CD14-positive monocyte (primary cell): ENCODE measurements at places on chromosomes 3 and 15. TPM values are rescaled to one million over a fixed set of nuclear protein-coding genes. Genes with fewer than 3 reads are reported as not detected.

DNA sequence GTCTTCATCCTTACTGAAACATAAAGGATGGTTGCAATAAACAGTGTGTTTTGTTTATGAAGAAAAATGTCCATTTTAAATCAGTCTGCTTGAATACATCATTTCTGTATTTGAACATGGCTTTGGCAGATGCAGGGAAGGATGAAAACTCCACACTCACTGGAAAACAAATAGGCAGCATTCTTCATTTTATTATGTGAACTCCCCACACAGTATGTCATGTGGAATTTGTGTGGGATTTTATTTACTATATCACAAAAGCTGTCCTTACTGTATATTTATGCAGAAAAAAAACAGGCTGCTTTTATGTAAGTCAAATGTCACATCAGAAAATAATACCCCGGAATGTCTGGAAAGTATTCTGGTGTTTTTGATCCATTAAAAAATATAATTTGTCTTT is 44.1 kb upstream of the TJP1 start:
- no peak for DNase-seq
- no peak overlapping the region for H3K27ac ChIP-seq
- H3K36me3 ChIP-seq: no peaks in the 10 kb centered on the region
- no peak overlapping the region for H3K4me3 ChIP-seq
- no peaks in the 10 kb centered on the region for H3K4me1 ChIP-seq

GRCh38 chr3:53250453-53250852 is 5.4 kb downstream of the TKT start:
- DNase-seq: no peak
- no peaks in the 10 kb centered on the region for H3K27me3 ChIP-seq
- H3K27ac ChIP-seq: peak overlapping the region; percentile 94
- peaks cover 86% of the 10 kb centered on the region for H3K4me1 ChIP-seq

GRCh38 chr3:37691213-37691830 is 170.4 kb upstream of the CTDSPL start:
- H3K36me3 ChIP-seq: no peaks in the 10 kb centered on the region
- no peaks in the 10 kb centered on the region for H3K27me3 ChIP-seq
- H3K4me3 ChIP-seq: no peak overlapping the region
- DNase-seq: no peak
- H3K4me1 ChIP-seq: peaks cover 7% of the 10 kb centered on the region
- no peak overlapping the region for H3K27ac ChIP-seq

DNA sequence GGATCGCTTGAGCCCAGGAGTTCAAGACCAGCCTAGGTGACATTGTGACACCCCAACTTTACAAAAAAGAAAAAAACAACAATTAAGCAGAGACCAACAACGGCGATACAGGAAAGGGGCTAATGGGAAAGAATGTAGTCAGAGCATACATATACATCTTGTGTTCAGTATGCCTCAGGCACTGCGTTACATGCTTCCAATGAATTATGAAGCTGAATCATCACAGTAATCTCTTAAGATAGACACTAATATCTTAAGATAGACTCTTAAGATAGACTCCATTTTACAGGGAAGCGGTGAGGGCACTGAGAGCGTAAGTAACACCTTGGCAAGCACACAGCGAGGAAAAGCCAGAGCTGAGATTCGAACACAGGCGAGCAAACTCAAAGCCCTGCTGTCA is 6.1 kb upstream of the LDHAL6B start:
- peaks cover 29% of the 10 kb centered on the region for H3K36me3 ChIP-seq
- H3K27me3 ChIP-seq: no peaks in the 10 kb centered on the region
- no peak overlapping the region for H3K27ac ChIP-seq
- H3K4me3 ChIP-seq: no peak overlapping the region
- no peak for DNase-seq

- H3K27ac ChIP-seq: no peak overlapping the region
- peak; percentile 69 for DNase-seq
- no peaks in the 10 kb centered on the region for H3K36me3 ChIP-seq
- no peaks in the 10 kb centered on the region for H3K27me3 ChIP-seq
- H3K4me1 ChIP-seq: peaks cover 29% of the 10 kb centered on the region
Observed at GRCh38 chr3:27560484-27561056, 76.4 kb upstream of the SLC4A7 start.

- DNase-seq: no peak
- no peak overlapping the region for H3K4me3 ChIP-seq
- no peaks in the 10 kb centered on the region for H3K4me1 ChIP-seq
- H3K27ac ChIP-seq: no peak overlapping the region
- H3K36me3 ChIP-seq: no peaks in the 10 kb centered on the region
Observed at GRCh38 chr15:65084500-65085206, 8.1 kb downstream of the KBTBD13 start.

- no peaks in the 10 kb centered on the region for H3K27me3 ChIP-seq
- H3K36me3 ChIP-seq: no peaks in the 10 kb centered on the region
- no peak overlapping the region for H3K4me3 ChIP-seq
- no peak for DNase-seq
- no peaks in the 10 kb centered on the region for H3K4me1 ChIP-seq
Observed at GRCh38 chr15:77527831-77528231, 104.9 kb downstream of the LINGO1 start.

DNA sequence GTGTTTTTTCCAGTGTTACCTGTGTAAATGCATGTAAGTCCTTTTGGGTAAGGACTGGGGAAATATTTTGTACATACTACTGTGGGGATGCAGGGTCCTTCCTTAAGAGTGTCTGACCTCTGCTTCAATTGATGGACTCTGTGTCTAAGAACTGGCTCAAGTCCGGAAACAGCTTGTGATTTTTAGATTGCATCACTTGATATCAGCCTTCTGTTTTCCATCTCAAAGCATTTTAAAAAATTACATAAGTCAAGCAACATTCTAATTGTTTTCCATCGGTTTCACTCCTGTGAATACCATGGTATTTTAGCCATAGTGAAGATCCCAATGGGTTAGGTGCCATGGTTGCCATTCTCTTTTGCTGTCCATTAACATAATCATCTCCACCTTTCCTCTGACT is 597.6 kb downstream of the SQOR start:
- no peaks in the 10 kb centered on the region for H3K36me3 ChIP-seq
- H3K27me3 ChIP-seq: no peaks in the 10 kb centered on the region
- DNase-seq: no peak

DNA sequence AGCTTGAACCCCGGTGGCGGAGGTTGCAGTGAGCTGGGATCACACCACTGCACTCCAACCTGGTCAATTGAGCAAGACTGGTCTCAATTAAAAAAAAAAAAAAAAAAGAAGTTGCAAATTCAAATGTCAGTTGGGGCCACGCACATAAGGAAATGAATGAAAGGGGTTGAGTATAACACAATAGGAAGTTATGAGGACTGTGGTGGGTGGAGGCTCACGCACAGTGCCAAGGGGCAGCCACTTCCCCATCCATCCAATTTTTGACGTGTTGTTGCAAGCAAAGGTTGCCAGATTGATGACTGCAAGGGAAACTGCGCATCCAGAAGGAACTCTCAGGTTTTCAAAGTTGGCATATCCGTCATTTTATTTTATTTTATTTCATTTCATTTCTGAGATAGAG is 532.2 kb downstream of the NTRK3 start:
- no peak overlapping the region for H3K4me3 ChIP-seq
- H3K4me1 ChIP-seq: peaks cover 13% of the 10 kb centered on the region
- H3K27me3 ChIP-seq: no peaks in the 10 kb centered on the region
- peak; percentile 66 for DNase-seq
- no peak overlapping the region for H3K27ac ChIP-seq

The ITGA11 gene
- polyA plus RNA-seq: 0.01 TPM

The GOLGA8M gene
- polyA plus RNA-seq: not detected

The NR2E3 gene
- polyA plus RNA-seq: not detected

The C3orf22 gene
- polyA plus RNA-seq: not detected
